Mesothelial cell of epicardium (in vitro differentiated cells): ENCODE measurements at places on chromosomes 6 and 20.

DNA sequence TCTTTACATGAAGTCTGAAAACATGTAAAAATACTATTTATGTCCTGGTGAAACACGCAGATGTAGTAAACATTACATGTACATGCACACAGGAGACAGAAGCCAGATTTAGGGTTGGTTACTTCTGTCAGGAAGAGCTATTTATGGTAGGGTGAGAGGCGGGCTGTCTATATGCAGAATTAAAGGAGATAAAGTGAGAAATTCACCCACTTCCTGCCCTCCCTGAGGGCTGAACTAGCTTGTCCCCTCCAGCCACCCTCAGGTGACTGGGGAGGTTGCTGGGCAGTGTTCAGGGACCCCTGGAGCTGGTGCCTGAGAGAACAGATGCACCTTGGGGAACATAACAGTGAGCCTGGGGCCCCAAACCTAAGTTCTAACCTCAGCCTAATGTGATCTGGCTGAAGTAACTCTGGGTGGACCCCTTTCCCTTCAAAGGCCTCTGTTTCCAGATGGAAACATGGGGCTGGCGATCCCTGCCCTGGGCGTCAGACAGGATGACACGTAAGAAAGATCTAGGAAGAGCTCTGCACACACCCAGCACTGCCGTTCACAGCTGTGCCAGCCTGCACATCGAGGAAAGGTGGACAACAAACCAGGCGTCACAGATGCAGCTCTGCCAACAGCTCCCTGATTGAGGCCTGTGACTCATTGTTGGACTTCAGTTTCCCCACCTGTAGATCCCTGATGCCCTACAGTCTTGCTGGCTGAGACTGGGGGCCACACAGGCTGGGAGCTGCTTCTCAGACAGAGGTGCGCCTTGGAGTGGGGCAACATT is 1.3 kb downstream of the PI16 start:
- DNase-seq, result no peak

GRCh38 chr6:41558033-41558807 is 12.0 kb downstream of the FOXP4 start:
- DNase-seq, result no peak

DNA sequence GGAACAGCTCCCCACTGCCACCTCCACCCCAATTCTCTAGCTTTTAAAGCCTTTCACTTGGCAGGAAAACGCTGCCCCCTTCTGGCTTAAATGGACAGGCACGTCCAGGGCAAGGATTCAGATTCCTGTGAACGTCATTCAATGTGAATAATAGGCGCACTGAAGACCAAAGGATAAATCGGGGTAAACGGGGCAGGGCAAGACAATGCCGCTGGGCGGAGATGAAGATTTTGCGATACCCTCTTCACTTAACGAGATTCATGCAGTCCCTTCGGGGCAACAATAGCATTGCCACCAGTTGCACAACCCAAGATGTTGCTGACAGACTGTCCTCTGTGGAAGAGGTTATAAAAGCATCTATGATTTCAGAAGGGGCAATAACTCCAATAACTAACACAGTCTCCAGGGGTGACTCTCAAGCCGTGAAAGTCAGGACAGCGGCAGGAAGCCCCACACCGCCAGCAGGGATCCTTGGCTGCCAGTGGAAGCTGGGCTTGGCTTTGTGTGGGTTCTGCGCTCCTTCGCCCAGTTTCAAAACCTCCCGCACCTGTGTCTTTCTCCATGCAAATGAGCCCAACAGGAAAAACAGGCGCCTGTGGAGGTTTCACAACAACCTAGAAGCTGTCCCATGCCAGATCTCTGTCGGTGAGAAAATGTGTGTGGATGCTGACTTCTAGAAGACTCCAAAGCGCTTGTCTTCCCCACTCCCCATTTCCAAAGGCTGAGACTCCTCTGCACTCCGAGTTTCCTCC is 291.8 kb downstream of the BMP7 start:
- no peak for DNase-seq

DNA sequence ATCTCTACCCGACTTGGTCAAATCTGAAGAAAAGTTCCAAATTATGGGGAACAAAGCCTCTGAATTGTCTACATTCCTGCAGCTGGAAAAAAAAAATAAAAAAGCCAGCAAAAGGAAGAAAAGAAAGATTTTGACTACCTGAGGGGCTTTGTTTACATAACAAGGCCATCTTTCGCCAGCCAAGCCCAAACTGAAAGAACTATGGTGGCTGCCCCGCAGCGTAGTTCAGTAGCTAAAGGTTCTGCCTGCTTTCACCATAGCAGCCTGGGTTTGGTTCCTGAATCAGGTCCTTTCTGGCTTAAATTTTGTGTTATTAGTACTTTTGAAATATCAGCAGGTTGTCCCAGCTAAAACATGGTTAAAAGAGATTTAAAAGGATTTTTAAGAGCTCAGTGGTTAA is 35.4 kb downstream of the ZNF133 start:
- no peak for DNase-seq

DNA sequence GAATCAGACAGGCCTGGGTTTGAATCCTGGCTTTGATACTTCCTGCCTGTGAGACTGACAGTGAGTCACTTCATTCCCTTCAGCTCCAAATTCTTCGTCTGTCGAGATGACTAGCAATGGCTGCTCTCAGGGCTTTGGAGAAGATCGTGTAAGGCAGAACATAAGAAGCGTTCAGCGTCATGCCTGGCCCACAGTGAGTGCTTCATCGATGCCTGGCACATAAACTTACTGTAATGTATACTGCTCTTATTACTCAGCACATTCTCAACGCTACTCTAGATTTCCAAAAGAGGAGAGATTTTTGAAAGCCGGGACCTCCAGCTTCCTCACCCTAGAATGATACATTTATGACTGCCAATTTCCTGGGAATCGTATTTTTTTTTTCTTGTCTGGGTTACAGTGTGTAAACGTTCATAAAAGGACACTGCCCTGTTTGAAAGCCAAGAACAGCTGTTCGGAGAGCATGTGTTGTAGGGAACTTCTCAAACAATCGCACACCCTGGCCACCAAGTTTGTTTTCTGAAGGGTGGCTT is 16.2 kb upstream of the BCAS1 start:
- DNase-seq, result no peak

- no peak for DNase-seq
Measured at GRCh38 chr6:15658181-15658744, 4.6 kb downstream of the DTNBP1 start.

DNA sequence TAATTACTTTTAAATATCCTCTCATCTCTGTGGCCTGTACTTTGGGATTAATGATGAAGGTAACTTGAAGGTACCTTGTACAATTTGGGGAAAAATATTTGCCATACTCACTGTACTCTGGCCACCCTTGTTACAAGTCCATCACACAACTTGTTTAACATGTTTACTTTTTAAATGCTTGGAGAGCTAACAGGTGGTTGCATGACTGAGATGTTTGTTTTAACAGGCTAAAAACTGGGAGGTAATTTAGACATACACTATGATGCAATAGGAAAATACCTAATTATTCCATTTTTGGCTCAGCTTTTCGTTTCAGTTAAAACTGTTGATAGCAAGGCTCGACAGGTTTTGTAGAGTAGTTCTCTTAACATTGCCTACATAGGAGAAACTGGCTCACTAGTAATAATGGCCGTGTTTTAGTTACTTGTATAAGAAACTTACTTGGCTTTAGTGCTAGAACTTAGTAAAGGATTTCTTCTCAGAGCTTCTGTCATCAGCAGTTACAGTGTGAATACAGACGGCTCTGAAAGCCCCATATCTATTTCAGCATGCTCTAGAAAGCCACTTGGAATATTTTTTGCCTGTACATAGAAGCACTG is 489.8 kb upstream of the SOX4 start:
- no peak for DNase-seq

DNA sequence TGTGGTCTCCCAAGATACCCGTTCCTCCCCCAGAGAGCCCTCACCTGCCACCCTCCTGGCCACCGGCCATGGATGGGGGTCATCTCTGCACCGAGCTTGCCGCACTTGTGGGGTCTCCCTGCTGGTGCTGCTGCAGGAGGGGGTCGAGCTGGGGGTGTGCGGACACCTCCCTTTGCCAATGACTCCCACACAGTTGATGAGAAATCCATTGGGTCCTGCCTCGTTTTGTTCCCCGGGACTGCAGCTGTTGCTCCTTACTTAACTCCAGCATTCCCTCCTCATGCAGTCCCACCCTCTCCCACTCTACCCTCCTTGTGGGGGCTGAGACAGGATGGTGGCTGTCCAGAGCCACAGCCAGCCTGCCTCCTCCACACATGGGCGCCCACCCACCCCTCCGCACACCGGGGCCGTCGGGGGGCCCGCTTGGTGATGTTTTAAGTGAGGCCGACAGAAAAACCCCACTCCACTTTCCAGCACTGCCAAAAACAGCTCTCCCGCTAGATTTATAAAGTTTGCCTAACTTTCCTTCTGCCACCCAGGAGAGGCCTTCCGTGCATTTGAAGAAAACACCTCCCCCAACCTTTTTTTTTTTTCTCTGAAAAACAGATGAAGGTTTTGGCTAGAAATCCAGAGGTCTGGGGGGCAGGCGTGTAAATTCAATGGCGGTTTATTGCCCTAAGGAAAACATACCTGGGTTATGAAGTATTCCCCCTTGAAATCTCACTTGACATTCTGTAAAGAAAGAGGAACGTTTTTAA is 53.5 kb upstream of the APCDD1L start:
- no peak for DNase-seq

DNA sequence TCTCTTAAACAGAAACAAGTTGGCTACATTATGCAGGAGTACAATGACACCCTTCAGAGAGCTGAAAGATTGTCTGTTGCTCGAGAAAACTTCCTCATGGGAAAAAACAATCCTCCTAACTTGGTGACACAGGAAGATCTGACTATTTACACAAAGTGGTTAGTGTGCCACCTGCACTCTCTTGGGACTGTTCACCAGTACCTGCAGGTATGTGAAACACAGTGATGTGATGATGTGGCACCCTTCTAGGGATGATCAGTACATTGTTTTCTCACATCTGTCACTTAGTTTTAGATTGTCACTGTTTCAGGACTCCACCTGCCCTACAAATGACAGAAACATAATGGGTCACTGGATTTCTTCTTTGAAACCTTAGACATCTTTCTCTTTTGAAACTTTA is 101.8 kb downstream of the CEP57L1 start:
- no peak for DNase-seq

- DNase-seq, result no peak
Measured at GRCh38 chr6:16883414-16883813, 122.2 kb upstream of the ATXN1 start.

GRCh38 chr6:722608-723007 is 29.7 kb upstream of the EXOC2 start:
- no peak for DNase-seq

- no peak for DNase-seq
Measured at GRCh38 chr6:47686411-47686810, 12.0 kb upstream of the ADGRF4 start.

DNA sequence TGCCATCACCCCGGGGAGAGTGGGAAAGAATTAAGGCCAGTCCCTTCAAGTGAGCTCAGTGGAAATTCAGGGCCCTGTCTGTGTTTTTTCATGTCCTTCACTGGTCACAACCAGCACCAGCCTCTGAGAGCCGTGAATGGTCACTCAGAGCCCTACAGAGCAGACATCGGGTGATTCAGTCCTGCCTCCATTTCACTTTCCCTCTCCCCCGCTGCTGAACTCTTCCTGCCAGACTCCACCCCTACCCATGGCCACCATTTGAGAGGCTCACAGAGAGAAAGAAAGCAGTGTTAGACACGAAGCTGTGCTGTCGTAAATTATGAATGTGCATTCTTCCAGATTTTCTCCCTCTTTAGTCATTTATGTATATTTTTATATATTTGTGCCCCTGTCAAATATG is 5.4 kb downstream of the R3HDML start:
- DNase-seq, result no peak

DNA sequence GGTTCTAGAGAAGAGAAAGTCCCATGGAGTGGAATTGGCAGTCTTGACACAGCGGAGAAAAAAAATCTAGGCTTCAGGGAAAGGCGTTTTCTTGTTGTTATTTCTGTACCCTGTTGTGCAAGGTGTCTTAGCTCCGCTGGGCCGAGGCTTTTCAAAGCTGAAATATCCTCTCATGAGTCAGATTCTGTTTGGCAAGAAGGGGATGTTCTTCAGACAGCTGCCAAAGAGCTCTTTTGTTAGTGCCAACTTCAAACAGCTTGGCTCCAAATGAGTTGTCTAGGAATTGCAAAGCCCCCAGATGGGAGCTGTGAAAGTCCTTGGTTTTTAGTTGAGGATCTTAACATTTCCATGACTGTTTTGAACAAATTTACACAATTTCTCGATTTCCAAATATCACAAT is 45.6 kb downstream of the LRRN4 start:
- no peak for DNase-seq
